ENCODE measurements at places on chromosomes 13 and 19. TPM values are rescaled to one million over a fixed set of nuclear protein-coding genes. Genes with fewer than 3 reads are reported as not detected.

GRCh38 chr13:94636942-94637578 lies 35.4 kb downstream of the GPR180 start:
- DNase-seq = no peak

DNA sequence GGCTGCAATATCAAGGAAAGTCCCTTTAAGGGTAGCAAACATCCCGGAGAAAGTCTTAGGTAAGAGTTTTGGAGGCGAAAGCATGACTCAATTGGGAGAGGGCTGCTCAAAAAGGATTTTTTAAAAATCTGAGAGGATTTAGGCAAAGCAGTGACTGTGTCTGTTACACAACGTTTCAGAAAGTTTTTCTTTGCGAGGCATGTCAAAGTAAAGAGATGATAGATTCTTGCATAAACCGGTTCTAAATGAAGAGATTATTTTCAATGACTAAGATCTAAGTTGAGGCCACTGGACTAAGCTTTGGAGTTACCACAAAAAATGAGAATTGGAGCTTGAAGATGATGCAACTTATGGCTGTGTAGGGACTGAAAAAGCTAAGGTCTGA lies 43.7 kb upstream of the ENOX1 start:
- peak; percentile 48 for DNase-seq

ADGRE3 gene
- not detected for total RNA-seq

- DNase-seq = no peak
Measured at GRCh38 chr19:11435833-11436313, 438 bp downstream of the PRKCSH start.

GRCh38 chr13:23644527-23645138 lies 74.4 kb downstream of the TNFRSF19 start:
- DNase-seq = no peak

- DNase-seq = no peak
Measured at GRCh38 chr19:47094557-47095475, 18.8 kb downstream of the ZC3H4 start.

PGLYRP2 gene
- not detected for total RNA-seq

GRCh38 chr19:13606156-13606555 lies 99.9 kb upstream of the CACNA1A start:
- DNase-seq = no peak
